ENCODE measurements at places on chromosomes 5 and 9.

DNA sequence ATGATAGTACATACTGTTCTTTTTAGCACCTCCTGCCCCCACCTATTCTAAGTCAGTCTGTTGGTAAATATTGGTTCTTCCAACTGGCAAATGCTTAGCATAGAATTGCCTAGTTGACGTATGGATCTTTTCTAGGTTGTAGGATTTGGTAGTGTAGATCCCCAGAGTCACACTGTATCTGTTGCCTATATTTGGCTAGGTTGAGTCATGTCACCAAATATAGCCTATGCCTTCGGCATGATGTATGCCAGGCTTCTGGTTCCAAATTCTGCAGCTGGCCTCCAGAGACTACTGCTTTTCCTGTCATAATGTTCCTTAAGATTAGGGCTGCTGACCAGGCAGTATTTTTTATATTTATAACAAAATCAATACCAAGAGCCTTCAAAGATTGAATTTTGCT lies 38.2 kb downstream of the CPEB4 start:
- DNase-seq = no peak

- DNase-seq = no peak
Observed at GRCh38 chr5:6724321-6724929, 11.2 kb downstream of the TENT4A start.

DNA sequence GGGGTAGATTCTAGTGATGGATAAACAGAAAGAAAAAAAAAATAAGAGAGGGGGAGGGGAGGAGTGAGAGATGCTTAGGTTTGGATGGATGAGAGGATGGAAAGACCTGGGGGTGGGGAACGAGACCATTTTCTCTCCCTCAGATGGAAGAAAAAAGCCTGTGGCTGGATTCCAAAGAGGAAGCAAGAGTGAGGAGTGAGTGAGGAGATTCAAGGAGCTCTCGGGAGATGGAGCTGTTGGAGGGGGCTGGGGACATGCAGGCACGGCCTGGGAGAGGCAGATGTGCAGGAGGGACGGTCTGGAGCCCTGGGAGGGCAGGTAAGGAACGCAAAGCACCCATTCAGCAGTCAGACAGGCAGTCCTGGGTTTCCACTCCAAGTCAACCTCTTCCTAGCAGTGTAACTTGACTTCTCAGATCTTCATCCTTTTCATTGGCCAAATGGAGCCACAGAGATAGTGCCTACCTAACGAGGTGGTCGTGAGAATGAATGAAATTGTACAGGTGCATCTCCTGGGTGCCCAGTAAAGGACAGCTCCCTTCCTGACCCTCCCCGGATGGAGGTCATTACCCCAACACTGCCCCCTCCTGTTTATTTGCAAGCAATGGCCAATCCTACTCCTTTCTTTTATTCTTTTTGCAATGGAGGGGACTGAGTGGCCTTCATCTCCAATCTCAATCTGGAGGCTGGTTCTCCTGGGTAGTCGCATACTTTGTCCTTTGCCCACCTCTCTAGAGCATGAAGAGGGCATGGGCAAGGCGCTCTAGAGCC lies 52.2 kb downstream of the PCDH1 start:
- no peak for DNase-seq

DNA sequence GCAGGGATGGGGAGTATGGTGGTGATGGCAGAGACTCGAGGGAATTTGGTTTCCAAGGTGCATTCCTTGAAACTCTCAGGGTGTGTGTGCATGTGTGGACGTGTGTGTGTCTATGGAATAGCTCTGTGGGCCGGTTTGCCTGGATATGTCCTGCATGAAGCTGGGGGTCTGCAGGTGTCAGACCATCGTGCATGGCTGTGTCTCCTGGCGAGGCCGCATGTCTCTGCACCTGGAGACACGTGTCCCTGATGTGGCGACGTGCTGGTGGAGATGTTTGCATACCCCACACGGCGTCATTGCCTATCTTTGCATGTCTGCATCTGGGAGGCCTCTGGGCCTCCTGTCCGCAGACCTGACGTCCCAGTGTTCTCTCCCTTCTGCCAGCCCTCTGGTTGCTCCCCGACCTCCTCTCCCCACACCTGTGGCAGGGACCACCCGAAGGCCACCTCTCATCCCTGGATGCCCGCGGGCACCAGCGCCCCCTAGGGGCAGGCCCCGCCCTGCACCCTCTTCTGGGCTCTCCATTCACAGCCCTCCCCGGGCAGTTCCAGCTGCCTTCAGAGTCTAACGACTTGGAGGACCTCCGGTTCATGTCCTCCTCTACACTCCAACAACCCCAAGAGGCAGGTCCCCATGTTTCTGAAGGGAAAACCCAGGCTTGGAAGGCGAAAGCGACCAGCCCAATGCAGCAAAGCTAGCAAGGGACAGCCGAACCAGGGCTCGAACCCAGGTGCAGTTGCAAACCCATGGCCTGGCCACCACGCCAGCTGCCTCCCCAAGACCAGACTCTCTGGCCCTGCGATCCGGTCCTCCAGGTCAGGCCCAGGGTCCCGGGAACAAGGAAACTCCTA lies 88.6 kb downstream of the LMX1B start:
- DNase-seq = no peak

DNA sequence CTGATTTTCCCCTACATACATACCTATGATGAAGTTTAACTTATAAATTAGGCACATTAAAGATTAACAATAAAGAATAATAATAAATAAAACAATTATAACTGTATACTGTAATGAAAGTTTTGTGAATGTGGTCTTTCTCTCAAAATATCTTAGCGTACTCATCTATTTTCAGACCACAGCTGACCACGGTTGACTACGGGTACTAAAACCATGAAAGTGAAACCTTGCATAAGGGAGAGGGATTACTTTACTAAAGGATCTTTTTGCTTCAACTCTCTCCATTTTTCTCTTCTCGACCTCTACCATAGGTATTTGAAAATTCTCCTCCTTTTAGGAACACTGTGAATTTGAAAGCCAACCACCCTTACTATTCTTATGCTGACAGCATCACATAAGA lies 475.5 kb downstream of the CETN3 start:
- DNase-seq = no peak

GRCh38 chr9:137760426-137760825 lies 117.2 kb upstream of the CACNA1B start:
- DNase-seq = no peak

- DNase-seq = no peak
Observed at GRCh38 chr5:100731768-100732167, 171.3 kb downstream of the ST8SIA4 start.

GRCh38 chr9:130589754-130590153 lies 10.4 kb downstream of the FUBP3 start:
- DNase-seq = no peak

- DNase-seq = no peak
Observed at GRCh38 chr9:123807251-123807650, 122.7 kb downstream of the DENND1A start.

GRCh38 chr5:115271295-115272050 lies 8.8 kb upstream of the PGGT1B start:
- no peak for DNase-seq

DNA sequence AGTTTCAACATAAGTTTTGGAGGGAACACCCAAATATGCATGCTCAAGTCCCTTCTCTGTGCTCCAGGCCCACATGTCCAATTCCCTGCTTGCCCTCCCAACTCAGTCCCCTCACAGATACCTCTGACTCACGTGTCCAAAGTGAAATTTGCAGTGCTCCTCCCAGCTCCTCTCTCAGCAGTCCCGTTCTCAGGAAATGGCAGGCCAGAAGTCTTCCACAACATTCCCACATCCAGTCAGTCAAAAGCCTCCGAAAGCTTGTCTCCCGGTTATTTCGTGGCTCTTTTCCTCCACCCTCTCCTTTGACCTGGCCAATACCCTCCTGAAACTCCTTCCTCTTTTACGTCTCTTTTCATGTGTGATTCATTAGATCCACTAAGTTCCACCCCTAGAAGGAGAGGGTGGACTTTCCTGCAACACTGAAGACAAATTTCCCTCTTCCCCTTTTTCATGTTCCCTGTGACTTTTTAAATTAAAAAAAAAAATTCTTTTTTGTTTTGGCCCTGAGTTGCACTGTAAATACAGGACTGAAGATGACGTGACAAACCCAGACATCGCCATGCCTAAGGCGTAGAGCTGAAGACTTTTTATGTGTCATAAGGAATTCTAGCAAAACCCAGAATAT lies 12.8 kb upstream of the MGAT1 start:
- DNase-seq = no peak

GRCh38 chr9:100167915-100168654 lies 69.0 kb downstream of the INVS start:
- no peak for DNase-seq

DNA sequence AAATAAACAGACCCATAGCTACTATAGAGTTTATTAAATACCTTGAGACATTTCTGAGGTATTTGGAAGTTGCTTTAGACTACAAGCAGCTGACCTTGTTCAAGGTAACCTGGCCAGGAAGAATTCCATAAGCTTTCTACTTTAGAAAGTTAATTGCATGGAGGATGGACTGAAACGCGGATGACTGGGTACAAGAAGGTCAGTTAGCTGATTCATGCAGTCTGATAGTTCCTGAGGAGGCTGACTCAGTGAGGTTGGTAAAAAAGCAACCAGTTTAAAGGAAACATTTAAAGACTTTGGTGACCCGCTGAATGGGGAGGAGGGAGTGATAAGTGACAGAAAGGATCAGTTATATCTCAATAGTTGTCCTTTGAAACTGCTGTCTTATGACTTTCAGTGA lies 670.1 kb upstream of the CDH9 start:
- DNase-seq = no peak

DNA sequence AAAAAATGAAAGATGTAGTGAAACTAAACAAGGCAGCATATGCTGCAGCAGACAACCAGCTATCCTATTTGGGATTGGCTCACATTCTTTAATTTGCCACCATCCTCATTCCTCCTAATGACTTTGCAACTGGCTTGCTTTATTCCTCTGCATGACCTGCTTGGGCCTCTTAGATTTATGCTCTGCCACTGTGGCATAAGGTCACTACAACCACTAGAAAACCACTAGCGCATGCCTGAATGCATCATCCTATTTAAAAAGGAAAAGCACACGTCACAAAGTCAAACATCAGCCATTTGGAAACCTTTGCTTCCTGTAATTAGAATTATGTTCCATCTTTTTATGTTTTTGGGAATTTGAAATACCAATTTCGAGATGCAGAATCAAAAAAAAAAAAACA lies 40.8 kb upstream of the CCDC152 start:
- DNase-seq = no peak

DNA sequence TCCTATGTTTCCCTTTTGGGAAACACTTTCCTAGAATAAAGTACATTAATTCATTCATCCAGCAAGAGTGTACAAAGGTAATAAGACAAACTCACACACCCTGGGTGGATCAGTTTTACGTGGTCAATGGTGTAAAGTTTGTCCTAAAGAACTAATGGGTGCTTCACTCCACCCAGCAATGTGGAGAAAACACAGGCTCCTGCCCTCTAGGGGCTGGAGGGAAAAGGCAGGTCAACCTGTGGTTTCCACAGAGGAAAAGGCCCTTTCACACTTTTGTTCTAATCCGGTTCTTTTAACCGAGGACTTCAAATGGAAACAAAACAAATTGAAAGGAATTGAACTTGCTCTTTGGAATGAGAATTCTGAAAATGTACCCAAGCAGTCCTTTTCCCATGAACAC lies 80.9 kb upstream of the SPOCK1 start:
- DNase-seq = no peak

GRCh38 chr9:27344776-27345175 lies 47.8 kb upstream of the EQTN start:
- DNase-seq = no peak

GRCh38 chr9:95229230-95229915 lies 88.1 kb downstream of the FANCC start:
- DNase-seq = no peak

DNA sequence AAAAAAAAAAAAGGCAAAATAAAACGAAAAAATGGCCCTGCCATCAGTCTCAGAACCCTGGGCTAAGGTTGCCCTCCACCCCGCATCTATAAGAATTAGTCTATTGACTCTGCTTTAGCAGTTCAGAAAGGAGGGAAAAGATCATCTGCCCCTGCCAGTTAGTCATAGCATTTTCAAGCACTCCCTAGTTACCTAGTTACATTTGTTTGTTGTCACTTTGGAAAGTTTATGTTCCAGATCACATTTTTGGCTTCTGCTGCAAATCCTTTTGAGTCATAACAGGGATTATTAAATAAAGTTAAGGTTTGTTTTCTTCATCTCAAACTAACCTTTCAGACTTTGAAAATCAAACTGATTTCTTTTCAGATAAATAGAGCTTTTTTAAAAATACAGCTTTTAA lies 52.1 kb downstream of the AQP7 start:
- DNase-seq = no peak

GRCh38 chr5:33403187-33403586 lies 37.6 kb upstream of the TARS1 start:
- DNase-seq = no peak

- DNase-seq = no peak
Observed at GRCh38 chr9:132943651-132944293, 644 bp downstream of the TSC1 start.

DNA sequence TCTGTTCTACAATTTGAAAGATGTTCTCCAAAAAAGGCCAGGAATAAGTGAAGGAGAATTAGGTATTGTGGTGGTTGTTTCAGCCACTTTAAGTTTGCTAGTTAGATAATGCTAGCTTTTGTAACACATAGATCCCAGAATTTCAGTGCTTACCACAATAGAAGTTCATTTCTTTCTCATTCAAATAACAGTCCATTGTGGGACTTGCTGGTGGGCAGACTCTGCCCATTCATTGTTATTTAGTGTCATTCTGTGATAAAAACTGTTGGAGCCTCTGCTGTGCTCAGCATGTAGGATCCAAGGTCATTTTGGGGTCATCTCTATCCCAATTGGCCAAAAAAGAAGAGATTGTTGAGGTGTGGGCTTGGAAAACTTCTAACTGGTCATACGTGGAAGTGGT lies 106.8 kb downstream of the CCDC192 start:
- DNase-seq = no peak

DNA sequence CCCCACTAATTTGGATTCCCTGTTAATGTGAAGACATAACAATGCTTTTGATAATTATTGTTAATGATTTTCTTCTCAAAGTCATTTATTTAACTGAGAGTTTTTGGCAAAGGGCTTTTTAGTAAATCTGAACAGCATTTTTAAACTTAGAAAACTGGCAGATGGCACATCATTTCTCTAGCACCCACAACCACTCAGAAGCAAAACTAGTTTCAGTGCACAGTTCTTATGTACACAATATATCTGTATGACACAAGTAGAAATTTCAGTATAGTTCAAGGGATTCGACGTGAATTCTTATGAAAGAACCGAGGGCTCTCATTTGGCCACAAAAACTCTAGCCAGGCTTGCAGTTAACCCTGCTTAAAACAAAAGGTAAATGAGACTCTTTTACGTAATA lies 231.4 kb upstream of the CDH9 start:
- DNase-seq = no peak
